ENCODE measurements at places on chromosomes 3 and 15.

- no peak overlapping the region for H3K27ac ChIP-seq
- no peaks in the 10 kb centered on the region for H3K27me3 ChIP-seq
- no peak overlapping the region for H3K4me3 ChIP-seq
- no peaks in the 10 kb centered on the region for H3K36me3 ChIP-seq
- no peaks in the 10 kb centered on the region for H3K4me1 ChIP-seq
Observed at GRCh38 chr3:170740285-170740684, 129.7 kb downstream of the RPL22L1 start.

DNA sequence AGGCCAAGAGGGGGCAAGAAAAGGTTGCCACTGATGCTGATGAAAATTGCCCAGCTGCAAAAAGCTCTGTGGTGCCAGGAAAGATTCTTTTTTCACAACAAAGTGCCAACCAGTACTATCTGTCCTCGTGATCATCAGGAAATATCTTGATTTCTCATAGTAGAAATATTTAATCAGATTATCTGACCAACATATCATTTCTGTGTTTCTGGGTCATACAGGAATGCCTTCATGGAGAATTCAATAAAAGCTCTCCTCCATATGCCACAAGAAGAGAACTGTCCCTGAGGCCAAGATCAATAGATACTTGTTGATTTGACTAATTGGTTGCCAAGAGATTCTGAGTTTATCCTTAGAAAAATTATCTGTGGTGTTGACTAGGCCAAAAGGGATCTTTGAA lies 63.5 kb downstream of the FSIP1 start:
- no peak for DNase-seq
- H3K27ac ChIP-seq, result no peak overlapping the region
- no peaks in the 10 kb centered on the region for H3K27me3 ChIP-seq
- no peaks in the 10 kb centered on the region for H3K4me1 ChIP-seq
- H3K36me3 ChIP-seq, result no peaks in the 10 kb centered on the region

GRCh38 chr3:102447272-102447671 lies 12.5 kb downstream of the ZPLD1 start:
- no peaks in the 10 kb centered on the region for H3K36me3 ChIP-seq
- H3K4me1 ChIP-seq, result no peaks in the 10 kb centered on the region
- no peak overlapping the region for H3K4me3 ChIP-seq
- H3K27me3 ChIP-seq, result no peaks in the 10 kb centered on the region
- no peak overlapping the region for H3K27ac ChIP-seq

DNA sequence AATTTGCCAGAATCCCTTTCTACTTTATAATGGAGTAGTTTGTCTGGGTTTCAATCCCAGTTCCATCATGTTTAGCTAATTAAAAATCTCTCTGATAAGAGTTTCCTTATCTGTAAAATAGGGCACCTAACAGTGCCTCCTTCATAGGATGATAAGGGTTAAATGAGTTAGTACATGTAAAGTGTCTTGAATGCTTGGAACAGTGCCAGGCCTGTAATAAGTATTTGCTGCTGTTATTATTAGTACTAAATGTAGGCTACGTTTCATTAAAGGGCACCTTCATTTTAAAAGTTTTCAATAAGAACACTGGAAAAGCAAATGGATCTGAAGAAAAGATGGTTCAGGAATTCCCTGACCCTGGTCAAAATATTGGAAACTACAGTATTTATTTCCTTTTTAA lies 11.8 kb upstream of the SLC2A2 start:
- peak; percentile 42 for DNase-seq
- peaks cover 12% of the 10 kb centered on the region for H3K4me1 ChIP-seq
- H3K36me3 ChIP-seq, result no peaks in the 10 kb centered on the region
- no peaks in the 10 kb centered on the region for H3K27me3 ChIP-seq
- H3K4me3 ChIP-seq, result no peak overlapping the region

- no peak overlapping the region for H3K4me3 ChIP-seq
- no peaks in the 10 kb centered on the region for H3K36me3 ChIP-seq
- H3K27ac ChIP-seq, result no peak overlapping the region
- no peak for DNase-seq
- H3K27me3 ChIP-seq, result no peaks in the 10 kb centered on the region
Observed at GRCh38 chr15:51931638-51932037, 39.9 kb downstream of the LEO1 start.

DNA sequence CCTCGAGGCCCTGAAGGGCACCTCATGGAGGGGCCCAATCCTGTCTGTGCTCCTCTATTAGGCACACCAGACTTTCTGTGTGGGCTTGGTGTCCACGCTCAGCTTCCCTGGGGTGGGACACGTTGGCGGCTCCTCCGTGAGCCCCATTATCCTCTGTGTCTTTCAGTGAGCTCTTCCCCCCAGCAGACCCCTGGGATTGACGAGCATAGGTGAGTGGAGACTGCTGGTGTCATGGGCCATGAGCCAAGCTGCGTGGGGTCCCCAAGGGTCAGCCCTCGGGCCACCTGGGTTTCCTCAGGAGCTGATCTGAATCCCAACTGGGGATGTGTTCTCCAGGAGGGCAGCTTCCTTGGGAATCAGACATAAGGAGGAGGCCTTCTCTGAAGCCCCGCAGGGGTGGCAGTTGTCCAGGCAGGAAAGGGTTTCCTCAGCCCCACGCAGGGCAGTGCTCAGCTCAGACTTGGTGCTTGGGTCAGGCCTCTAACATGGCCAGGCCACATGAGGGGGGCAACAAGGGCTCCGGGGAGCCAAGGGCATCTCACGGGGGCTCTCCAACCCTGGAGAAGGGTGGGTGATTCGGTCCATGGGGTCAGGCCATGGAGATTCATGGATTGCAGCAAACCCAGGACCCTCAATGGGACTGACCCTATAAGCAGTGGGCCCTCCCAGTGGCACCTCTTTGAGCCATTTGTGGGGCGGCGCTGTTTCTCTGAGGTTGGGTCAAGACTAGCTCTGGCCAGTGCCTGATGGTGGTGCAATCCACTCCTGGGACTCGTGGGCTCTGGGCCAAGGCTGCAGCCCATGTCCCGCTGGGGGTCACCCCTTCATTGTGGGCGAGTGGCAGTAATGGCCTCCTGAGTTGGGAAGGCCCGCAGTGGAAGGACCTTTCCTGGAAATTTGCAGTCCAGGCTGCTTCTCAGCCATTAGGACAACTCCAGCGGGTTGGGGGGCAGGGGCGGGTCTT lies 222.5 kb downstream of the SNRPN start:
- no peaks in the 10 kb centered on the region for H3K4me1 ChIP-seq
- no peak overlapping the region for H3K27ac ChIP-seq
- H3K27me3 ChIP-seq, result no peaks in the 10 kb centered on the region
- no peak overlapping the region for H3K4me3 ChIP-seq

- no peaks in the 10 kb centered on the region for H3K4me1 ChIP-seq
- H3K27ac ChIP-seq, result no peak overlapping the region
- H3K4me3 ChIP-seq, result no peak overlapping the region
- no peaks in the 10 kb centered on the region for H3K36me3 ChIP-seq
Observed at GRCh38 chr3:114299421-114299820, 5.6 kb downstream of the TIGIT start.

DNA sequence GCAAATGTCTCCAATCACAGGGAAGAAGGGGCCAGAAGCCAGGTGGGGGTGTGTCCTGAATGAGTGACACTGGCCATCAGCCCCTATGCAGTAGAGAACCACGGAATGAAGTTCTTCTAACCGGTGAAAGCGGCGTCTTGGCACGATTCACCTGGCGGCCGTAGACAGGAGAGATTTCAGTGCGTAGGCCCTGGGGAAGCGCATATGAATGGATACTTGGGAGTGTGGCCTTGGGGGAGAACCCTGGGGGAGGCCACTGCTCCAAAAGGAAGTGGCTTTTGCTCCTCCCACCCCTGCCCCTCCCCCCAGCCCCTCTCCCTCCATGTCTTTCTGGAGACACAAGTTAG lies 43.6 kb downstream of the RBPMS2 start:
- no peaks in the 10 kb centered on the region for H3K27me3 ChIP-seq
- peak overlapping the region; percentile 72 for H3K27ac ChIP-seq
- H3K4me1 ChIP-seq, result peaks cover 6% of the 10 kb centered on the region
- peaks cover 21% of the 10 kb centered on the region for H3K36me3 ChIP-seq
- H3K4me3 ChIP-seq, result no peak overlapping the region

GRCh38 chr15:88309363-88309762 lies 52.8 kb upstream of the NTRK3 start:
- no peaks in the 10 kb centered on the region for H3K4me1 ChIP-seq
- no peak for DNase-seq
- no peak overlapping the region for H3K27ac ChIP-seq
- H3K4me3 ChIP-seq, result no peak overlapping the region
- no peaks in the 10 kb centered on the region for H3K36me3 ChIP-seq
- peaks cover 78% of the 10 kb centered on the region for H3K27me3 ChIP-seq

GRCh38 chr15:58710701-58711100 lies 38.8 kb downstream of the ADAM10 start:
- H3K27ac ChIP-seq, result no peak overlapping the region
- no peak overlapping the region for H3K4me3 ChIP-seq
- DNase-seq, result no peak
- H3K27me3 ChIP-seq, result no peaks in the 10 kb centered on the region
- no peaks in the 10 kb centered on the region for H3K36me3 ChIP-seq
- H3K4me1 ChIP-seq, result no peaks in the 10 kb centered on the region

- H3K27me3 ChIP-seq, result no peaks in the 10 kb centered on the region
- peaks cover 7% of the 10 kb centered on the region for H3K4me1 ChIP-seq
- H3K27ac ChIP-seq, result no peak overlapping the region
- no peak overlapping the region for H3K4me3 ChIP-seq
- DNase-seq, result no peak
- H3K36me3 ChIP-seq, result no peaks in the 10 kb centered on the region
Observed at GRCh38 chr15:42021593-42021992, 751 bp upstream of the PLA2G4E start.

DNA sequence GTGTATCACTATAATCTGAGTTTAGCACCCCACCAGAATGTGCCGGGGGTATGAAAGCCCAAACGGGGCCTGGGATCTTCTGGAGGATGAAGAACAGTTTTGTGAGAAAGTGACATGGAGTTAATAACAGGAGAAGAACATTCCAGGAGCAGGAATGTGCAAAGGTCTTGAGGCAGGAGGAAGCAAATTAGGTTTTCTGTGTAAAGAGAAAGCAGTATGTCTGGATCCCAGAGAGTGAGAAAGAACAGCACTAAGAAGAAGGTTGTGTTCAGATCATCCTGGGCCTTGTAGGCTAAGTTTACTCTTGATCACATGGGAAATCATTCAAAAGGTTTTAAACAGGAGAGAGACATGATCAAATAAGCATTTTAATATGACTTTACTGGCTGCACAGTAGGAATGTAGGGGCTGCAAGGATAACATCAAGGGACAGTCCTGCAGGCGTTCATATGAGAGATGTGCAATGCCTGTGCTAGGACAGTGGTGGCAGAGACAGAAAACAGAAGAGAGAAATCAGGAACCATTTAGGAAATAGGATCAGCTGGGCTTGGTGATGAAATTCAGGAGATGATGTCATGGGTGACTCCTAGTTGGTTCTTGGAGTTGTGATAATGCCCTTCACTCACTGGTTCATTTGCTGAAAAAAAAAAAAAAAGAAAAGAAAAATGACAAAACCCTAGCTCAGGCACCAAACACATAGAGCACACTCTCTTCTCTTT lies 113.5 kb downstream of the TNIK start:
- no peak overlapping the region for H3K4me3 ChIP-seq
- no peaks in the 10 kb centered on the region for H3K27me3 ChIP-seq
- H3K27ac ChIP-seq, result peak overlapping the region; percentile 47
- H3K4me1 ChIP-seq, result peaks cover 32% of the 10 kb centered on the region

DNA sequence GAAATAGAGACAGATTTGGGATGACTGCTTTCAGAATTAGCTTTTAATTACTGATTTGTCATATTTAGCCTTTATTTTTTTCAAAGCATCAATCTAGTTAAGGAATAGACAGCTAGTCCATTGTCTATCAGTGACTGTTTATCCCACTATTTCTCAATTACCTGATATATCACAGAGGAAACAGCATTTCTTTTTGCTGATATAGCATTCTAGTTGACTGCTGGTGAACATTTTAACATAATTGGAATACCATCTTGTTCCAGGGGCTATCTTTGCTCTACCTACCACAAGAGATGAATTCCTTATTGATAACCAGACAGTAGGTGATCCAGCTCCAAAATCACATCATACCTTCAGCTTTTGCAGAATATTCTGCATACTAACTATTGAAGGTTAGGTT lies 982.7 kb downstream of the SQOR start:
- no peaks in the 10 kb centered on the region for H3K27me3 ChIP-seq
- no peak for DNase-seq
- H3K36me3 ChIP-seq, result no peaks in the 10 kb centered on the region

All from cardiac muscle cell (in vitro differentiated cells and primary cell).